ENCODE measurements at places on chromosomes 6 and 20.

GRCh38 chr6:5896476-5897200 is 110.1 kb downstream of the NRN1 start:
- no peak for DNase-seq

- peak; percentile 28 for DNase-seq
These were observed 159.7 kb upstream of the RPS6KA2 start for GRCh38 chr6:166786704-166787293.

GRCh38 chr20:51463560-51463959 is 79.0 kb downstream of the NFATC2 start:
- DNase-seq = no peak

DNA sequence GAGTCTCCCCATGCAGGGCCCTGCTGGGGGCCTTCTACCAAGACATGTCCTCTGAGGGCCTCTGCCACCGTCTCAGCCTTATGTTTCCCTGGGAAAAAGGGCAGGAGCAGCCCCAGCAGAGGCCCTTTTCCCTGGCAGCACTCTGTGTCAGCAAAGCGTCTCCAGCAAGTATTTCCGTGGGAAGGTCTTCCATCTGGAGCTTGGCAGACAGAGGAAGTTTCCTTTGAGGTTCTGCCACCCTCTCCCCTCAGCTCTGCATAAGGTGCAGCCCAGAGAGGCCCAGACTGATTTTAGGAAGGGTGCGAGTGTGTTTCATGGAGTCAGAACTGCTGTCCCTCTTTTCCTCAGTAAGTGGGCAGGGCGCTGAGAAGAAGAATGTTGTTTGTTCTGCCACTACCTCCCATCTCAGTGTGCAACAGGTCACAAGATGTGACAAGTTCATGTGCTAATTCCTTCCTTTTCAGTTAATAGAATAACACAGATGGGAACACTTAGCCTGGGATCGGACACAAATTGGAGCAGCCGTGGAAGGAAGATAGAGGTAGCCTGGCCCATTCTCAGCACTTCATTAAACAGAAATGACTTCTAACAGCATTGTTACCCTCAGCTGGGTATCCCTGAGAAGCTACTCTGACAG is 784.4 kb downstream of the MAFB start:
- no peak for DNase-seq

GRCh38 chr6:43613721-43614395 is 15.2 kb downstream of the GTPBP2 start:
- no peak for DNase-seq

- no peak for DNase-seq
These were observed 8.8 kb upstream of the SRSF6 start for GRCh38 chr20:43448748-43449535.
